Ecto neural progenitor cell (in vitro differentiated cells): ENCODE measurements at places on chromosomes 1 and 21.
A peak's percentile ranks its signal among the peaks of the same experiment; 100 is the strongest.

DNA sequence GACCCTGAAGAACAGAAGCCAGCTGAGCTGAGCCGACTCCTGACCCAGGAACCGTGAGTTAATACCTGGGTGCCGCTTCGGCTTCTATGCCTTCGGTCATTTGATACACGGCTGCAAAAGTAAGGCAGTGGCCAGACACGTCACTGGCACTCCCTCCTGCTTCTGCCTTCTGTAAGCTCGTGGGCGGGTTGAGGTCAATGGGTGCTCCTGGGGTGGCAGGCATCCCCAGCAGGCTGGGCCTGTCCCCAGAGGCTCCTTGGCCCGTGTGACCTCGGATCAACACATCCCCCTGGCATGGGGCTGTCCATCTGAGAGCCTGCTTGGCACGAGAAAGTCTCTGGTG is 35.7 kb upstream of the COL6A1 start:
- DNase-seq = peak; percentile 31

GRCh38 chr1:213415691-213416380 is 364.8 kb downstream of the RPS6KC1 start:
- DNase-seq = peak; percentile 36

DNA sequence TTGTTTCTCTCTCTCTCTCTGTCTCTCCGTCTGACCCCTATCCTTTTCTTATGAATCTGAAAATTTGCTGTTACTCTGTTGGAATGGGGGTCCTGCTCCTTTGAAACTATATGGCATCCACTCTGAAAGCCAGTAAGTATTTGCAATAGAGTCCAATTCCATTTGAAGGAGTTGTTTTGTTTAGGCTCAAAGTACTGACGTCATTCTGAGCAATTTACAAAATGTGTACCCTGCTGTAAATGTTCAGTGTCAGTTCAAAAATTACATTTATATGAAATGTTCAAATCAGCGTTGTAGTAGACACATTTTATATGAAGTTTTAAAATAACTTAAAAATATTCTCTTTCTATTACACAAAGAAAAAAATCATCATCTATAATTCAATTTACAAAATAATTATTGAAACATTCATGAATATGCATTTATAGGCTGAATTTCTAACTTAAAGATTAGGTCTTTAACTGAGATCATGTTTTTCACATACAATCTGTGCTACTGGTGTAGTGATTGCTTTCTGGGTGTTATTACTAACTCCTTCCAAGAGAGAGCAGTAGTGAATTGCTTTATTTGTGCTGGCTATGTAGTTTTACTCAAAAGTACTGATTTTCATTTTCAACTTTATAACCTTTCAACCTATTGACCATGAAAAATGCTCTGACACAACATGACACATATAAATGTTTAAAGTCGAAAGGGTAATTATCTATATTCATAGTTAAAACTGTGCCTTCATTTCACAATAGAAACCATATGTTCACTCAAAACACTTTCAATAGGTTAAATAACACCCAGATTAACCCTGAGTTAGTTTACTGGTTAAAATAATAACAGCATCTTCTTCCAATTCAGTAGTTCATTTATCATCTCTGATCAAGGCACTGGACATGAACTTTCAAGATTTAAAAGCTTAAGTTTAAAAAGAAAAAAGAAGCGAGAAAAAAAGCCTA is 253.1 kb upstream of the ADGRL4 start:
- DNase-seq = no peak

GRCh38 chr1:218361298-218362065 is 16.3 kb downstream of the TGFB2 start:
- no peak for DNase-seq

DNA sequence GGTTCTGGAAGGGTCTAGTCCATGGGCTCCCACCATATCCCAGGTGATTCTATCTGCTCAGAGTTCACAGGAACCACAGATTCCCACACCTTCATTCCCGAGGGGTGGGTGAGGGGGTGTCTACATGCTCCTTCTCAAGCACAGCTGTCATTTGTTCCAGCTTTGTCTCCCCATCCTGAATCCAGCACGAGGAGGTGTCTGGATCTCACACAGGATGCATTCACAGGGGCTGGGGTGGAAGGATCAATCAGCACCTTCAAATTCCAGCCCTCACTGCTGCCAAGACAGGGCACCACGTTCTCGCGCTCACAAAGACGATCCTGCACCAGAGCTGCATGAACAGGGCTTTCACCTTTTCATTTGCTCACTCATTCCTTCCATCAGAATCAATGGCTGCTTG is 52.7 kb downstream of the TCP10L start:
- DNase-seq = no peak

DNA sequence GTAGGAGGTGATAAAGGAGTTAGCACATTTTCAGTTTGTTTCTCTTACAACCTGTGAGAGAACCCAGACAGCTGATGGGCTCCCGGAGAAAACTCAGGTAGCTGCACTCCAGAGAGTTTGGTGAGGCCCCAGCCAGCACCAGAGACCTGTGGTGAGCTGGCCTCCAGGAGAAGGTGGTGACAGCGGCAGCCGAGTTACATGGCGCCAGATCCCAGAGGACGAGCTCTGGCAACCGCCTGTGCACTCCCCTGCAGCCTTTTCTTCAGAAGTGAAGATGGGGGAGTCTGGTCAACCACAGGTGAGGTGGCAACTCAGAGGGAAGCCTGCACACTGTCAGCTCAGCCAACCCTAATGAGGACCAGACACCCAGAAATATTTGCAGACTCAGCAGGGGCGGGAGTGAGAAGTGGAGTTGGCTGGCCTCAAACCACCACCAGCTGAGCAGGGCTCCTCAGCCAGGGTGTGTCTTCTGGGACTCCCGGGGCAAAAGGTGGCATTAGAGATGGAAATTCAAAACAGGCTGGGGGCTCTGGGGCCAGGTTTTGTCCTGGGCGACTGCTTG is 209.7 kb downstream of the SETD4 start:
- no peak for DNase-seq

DNA sequence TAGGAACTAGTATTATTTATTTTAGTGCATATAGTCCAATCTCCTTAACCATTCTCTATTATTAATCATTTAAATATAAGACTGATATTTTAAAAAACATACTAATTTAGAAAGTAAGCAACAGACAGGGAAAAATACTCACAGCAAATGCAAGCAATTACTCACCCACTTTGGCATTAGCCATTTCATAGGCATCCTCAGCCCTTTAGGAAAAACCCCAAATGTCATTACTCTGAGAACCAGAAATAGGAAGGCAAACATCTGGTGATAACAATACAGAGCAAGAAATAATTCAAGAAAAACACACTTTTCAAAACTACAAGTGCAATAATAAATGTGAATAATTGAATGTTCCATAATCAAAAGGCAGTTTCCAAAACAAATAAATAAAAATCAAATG is 545.1 kb downstream of the PLPP3 start:
- no peak for DNase-seq

GRCh38 chr21:39326607-39327307 is 13.3 kb upstream of the BRWD1 start:
- no peak for DNase-seq

DNA sequence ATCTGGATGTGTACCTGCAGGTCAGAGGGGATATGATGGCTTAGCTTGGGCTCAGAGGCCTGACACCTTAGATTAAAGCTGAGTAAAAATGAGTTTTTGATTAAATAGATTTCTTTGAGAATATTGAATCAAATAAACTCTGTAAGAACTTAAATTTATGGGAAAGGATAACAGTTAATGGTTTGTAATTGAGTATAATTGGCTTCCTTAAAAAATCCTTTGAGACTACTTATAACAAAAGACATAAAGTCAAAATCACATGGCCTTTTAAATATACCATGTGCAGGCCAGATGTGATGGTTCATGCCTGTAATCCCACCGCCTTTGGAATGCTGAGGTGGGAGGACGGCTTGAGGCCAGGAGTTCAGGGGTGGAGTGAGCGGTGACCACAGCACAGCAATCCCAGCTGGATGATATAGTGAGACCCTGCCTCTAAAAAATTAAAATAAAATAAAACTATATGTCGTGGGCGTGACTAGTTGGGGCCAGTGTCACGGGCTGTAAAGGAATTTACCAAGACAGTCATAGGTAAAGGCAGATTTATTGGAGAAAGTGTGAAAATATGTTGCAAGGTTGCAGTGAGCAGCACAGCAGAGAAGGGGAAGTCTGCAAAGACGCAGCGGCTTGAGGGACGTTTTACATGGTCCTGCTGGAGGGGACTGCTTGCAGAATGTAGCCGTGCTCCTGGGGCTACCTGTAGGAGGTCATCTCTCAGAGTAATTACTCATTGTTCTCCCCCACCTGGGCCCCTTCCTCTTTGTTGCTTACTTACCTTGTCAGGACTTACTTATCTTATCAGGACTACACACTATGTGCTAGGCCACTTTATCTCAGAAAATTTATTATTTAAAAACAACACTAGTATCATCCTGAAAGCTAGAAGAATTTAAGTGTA is 122.3 kb downstream of the ZMYM4 start:
- DNase-seq = no peak

DNA sequence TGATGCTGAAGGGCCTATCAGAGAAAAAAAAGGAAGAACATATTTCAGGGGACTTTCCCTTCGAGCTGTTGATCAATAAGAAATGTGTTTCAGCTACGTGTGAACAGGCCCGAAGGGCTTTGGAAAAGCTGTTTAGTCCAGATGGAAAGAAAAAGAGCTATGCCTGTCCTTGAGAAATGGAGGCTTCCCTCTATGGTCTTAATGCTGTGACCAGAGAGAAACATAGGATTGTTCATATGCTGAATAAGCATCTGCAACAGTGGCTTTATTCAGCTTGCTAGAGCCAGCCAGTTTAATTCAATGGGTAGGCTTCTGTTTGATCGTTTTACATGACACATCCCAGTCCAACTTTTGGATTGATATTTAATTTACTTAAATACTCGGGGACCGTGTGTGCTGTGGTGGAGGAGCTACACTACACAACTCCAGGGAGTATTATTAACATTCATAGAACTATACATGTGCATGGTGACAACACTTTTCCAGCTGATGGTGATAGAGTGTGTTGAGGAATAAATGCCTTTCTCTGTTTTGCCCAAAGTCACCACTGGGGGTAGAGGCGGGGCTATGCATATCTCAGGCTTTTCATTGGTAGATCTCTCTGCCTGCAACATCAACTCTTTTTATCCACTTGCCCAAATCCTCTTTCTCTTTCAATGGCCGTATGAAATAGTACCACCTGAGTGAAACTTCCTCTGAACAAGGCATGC is 106.7 kb upstream of the C8B start:
- DNase-seq = no peak

- no peak for DNase-seq
Observed at GRCh38 chr21:25408666-25409065, 198.6 kb downstream of the MRPL39 start.

DNA sequence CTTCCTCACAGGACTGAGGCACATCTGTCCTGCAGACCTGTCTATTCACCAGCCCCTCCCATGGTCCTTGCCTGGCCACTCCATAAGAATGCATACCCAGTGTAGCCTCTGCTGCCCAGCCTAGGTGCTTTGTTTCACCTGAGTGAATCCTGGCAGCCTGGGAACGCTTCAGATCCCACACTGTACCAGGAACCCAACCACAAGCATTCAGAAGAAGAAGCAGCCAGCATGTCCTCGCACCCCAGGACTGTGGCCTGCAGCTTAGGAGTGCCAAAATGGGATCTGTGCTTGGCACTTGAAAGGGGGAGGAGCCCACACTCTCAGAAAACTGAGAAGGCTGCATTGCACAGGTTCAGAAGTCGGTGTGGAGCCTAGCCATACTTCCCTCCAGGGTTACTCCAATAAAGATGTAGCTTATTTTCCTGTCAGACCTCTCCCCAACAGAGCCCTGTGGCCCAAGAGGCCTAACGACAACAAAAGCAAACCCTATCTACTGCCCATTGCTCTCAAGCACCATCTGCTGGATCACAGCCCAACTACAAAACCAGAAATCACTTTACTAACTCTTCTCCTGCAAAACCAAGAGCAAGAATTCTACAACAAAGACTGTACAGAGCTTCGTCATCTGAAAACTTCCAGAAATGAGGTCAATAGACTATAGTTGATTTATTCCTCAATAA is 923.1 kb upstream of the NEGR1 start:
- no peak for DNase-seq

- peak; percentile 79 for DNase-seq
Observed at GRCh38 chr1:18581420-18581880, 49.2 kb upstream of the PAX7 start.

- DNase-seq = no peak
Observed at GRCh38 chr1:17535300-17535936, 4.1 kb upstream of the ARHGEF10L start.

GRCh38 chr1:220189750-220190347 is 82.4 kb downstream of the RAB3GAP2 start:
- DNase-seq = no peak

DNA sequence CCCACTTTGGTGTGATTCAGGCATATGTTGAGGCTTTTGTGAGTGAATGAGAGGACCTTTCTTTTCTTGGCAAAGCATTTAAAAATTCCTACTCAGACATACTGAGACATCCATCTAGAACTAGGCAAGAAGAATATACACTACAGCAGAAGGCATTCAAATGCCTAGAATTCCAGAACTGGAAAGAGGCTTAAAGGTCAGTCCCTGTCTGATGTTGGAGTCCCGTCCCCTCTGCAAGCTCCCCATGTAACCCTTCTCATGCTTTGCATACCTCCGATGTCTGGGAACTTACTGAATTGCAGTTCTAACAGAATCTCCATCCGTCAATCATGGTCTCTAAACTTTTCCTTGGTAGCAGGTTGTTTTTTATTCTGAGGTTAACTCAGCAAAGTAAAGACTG is 152.9 kb downstream of the ATP6V1G3 start:
- no peak for DNase-seq

GRCh38 chr1:203990118-203990517 is 82.8 kb upstream of the SOX13 start:
- no peak for DNase-seq

DNA sequence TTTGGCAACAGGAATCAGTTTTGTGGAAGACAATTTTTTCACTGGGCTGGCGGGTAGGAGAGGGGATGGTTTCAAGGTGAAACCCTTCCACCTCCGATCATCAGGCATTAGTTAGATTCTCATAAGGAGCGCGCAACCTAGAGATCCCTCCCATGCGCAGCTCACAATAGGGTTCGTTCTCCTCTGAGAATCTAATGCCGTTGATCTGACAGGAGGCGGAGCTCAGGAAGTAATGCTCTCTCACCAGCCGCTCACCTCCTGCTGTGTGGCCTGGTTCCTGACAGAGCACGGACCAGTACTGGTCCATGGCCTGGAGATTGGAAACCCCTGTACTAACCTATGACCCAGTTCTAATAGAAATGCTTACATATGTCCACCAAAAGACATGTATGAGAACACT is 96.6 kb upstream of the KIAA1614 start:
- no peak for DNase-seq

DNA sequence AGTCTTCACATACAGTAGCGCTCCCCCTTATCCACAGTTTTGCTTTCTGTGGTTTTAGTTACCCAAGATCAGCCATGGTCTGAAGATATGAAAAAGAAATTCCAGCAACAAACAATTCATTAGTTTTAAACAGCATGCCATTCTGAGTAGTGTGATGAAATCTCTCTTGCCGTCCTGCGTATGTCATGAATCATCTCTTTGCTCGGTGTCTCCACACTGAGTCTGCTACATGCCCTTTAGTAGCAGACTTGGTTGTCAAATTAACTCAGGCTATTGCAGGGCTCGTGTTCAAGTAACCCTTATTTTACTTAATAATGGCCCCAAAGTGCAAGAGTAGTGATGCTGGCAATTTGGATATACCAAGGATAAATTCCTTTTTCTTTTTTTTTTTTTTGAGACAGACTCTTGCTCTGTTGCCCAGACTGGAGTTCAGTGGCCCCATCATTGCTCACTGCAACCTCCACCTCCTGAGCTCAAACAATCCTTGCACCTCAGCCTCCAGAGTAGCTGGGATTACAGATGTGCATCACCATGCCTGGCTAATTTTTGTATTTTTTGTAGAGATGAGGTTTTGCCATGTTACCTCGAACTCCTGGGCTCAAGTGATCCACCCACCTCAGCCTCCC is 22.6 kb downstream of the PHACTR4 start:
- DNase-seq = no peak

- no peak for DNase-seq
Observed at GRCh38 chr1:227548119-227548397, 15.3 kb upstream of the ZNF678 start.
